ENCODE measurements at places on chromosomes 1 and 21.

- DNase-seq: no peak
Observed at GRCh38 chr1:94055459-94056122, 65.4 kb downstream of the ABCA4 start.

DNA sequence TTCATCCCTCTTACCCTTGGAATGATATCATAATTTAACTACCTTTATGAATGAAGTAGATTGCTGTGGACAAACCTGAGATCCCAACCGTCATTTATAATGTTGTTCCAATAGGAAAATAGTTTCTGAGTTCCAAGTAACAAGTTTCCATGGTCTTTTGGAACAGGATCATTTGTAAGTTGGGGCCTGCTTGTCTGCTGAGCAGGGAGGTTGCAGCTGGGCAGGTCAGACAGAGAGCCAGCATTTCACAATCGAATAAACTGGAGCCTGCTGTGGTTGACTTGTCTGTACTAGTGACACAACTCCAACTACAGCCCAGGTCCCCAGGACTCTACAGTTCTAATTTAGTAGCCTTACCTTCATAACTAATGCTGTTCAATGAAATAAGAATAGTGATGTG, 18.6 kb upstream of the RALGPS2 start:
- no peak for DNase-seq

DNA sequence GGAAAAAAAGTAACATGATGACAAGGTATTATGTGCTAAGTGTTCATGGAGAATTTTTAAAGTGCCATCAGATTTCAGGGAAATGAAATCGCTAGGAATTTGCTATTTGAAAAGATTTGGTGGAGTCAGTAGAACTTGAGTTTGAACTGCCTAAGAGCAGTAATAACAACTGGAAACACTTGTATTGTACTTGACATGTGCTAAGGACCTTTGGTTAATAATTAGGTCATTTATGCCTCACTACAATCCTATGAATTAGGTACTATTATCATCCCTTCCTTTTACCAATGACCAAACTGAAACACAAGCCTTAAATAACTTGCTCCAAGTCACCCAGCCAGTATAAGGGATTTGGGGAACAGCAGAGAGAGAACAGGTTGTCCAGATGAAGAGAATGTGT, 133.4 kb downstream of the NTNG1 start:
- DNase-seq: no peak

DNA sequence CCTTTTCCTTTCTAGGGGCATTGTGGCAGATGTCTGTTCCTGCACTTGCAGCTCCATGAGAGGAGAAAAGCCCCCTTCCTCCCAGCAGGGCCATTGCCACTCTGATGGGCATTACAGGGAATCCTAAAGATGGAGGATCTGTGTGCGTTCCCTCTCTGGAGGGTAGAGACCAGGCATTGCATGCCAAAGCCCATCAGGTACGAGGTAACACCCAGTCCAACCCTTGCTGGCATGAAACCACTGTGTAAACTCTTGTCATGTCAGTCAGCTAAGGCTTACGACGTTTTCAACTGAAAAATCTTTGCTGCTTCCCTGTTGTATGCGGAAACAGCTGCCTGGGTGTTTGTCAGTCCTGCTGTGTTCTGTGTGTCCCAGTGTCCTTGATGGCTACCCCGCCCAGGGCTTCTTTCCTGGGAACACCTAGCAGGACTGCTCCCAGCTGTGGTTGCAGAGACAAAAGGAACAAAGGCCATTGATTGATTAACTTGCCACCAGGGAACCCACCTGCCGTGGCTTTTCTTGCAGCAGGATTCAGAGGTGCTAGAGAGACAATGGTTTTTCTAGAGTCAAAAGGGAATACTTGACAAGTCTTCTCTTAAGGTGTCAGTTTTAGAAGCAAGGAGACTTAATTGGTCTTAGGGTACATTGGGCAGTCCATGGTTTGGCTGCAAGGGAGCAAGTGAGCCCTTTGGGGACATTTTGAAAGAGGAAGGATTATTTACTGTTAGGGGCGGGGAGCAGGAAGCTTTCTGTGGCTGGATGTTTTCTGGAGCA, 24.6 kb downstream of the B3GALT5 start:
- DNase-seq: no peak

DNA sequence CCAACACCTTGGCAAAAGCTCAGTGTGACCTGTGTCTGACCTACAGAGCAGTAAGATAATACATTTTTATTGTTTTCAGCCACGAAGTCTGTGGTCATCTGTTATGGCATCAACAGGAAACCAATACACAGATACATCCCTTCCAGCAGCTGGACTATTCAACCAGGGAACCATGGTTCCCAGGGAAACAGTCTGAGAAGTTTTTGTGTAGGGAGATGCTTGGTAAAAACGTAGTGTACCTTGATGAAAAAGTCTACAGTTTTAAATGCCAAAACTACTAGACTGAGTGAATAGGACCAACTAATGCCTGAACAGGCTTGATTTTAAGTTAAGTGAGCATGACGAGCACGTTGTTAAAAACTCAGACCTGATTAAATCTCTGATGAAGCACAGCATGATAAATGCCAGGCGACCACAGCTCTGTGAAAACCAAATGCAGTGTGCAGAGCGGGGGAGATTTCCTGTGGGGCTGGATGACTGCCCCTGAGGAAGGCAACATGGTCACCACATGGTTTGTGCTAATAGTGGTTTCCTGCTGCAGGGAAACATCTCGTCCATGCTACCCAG, 228.9 kb downstream of the TNR start:
- no peak for DNase-seq

DNA sequence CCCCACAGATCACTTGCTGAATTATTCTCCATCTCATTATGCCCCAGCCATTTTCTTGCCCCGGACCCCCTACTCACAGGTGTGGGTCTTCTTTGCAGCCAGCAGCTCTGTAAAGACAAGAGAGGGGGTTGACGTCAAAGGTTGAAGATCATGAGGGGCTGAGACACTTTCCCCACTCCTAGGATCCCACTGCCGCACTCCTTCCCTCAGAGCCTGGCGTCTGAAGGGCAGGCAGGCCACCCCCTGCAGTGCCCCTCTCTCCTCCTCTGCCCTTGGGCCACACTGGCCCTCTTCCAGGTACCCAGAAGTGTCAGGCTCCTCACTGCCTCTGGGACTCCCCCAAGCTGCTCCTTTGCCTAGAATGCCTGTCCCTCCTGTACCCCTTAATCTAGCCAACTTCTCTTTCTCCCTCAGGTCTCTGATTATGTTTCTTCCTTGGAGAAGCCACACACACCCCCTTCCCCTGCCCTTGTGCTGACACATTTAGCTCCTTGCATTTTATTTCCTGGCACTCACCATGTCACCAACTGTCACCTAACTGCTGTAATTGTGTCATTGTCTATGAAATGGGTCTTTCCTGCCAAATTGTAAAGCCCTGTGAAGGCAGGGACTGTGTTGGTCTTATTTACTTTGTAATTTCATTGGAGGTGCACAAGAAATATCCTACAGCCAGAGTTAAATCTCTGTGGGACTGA, 2.1 kb downstream of the RORC start:
- DNase-seq: no peak

DNA sequence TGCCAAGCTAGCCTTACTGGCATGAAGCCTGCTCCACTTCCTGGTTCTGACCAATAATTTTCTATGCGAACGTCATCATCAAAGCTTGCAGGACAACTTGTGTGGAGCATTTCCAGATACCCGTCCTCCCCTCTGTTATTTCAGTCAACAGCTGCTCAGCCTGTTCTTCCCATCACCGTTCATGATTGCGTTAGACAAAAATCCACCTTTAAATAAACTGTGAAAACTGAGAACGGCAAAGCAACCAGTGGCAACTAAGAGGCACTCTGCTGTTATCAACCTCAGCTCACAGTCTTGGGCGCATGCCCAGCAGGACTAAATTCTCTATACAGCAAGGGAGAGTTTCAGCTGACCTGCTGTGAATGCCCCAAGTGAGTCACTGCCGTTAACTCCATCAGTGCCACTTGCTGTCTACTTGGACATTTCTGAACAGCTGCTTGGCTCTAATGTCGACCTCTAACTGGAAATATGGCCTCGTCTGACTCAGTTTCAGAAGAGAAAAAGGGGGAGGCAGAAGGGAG, 207.4 kb upstream of the RUNX1 start:
- DNase-seq: no peak

DNA sequence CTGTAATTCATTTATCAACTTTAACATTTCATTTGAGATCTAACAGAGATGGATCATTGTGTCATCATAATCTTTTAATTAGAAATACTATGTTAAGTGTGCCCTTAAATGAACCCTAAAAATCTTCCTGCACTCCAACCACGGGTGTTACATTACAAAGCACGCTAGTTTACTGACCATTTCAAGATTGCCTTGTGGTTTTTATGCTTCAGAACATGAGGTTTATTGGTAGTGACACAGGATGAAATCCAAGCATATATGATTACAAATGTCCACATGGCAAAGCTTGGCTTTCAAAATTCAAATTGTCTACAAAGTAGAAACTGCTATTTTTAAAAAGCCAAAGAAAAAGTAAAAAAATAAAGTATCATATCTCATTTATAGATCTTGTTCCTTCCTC, 190.4 kb upstream of the USP25 start:
- DNase-seq: no peak
